Immature natural killer cell (primary cell): ENCODE measurements at places on chromosomes 16 and 17. TPM values are rescaled to one million over a fixed set of nuclear protein-coding genes. Genes with fewer than 3 reads are reported as not detected.

Gene GNGT2
- polyA plus RNA-seq, result 110 TPM

DNA sequence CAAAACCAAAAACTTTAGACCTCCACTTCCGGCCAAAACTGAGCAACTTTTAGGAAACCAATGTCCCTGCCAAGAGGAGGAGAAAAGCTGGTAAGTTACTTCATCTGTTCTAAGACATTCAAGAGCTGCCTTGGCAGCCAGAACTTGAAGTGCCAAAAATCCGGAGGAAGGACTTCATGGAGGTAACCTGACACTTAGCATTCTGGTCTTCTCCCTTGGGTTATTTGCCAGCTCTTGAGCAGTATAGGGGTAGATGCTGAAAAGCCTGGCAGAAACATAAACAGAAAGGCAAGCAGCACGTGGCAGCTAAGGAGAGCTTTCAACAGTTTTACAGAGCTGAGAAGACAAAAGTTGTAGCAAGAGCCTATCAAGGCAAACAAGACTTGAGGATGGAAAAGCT, 53.2 kb downstream of the CDYL2 start:
- no peak for DNase-seq

DNA sequence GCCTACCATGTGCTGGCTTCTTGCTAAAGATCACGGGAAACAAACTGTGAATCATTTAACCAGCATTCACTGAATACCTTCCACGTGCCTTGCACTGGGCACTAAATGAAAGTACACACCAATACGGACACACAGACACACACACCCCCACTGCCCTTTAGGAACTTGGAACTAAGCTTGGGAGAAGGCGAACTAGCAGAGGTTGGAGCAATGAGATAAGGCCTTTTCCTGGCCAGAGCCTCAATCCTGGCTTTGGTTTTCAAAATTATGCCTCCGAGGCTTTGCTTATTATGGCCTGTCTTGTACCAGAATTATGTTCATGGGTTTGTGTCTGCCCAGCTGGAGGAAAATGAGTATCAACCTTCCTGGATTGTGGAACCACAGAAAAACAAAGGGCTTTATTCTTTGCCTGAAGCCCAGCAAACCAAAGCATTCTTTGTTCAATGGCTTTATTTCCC, 32.3 kb downstream of the CPPED1 start:
- no peak for DNase-seq

DNA sequence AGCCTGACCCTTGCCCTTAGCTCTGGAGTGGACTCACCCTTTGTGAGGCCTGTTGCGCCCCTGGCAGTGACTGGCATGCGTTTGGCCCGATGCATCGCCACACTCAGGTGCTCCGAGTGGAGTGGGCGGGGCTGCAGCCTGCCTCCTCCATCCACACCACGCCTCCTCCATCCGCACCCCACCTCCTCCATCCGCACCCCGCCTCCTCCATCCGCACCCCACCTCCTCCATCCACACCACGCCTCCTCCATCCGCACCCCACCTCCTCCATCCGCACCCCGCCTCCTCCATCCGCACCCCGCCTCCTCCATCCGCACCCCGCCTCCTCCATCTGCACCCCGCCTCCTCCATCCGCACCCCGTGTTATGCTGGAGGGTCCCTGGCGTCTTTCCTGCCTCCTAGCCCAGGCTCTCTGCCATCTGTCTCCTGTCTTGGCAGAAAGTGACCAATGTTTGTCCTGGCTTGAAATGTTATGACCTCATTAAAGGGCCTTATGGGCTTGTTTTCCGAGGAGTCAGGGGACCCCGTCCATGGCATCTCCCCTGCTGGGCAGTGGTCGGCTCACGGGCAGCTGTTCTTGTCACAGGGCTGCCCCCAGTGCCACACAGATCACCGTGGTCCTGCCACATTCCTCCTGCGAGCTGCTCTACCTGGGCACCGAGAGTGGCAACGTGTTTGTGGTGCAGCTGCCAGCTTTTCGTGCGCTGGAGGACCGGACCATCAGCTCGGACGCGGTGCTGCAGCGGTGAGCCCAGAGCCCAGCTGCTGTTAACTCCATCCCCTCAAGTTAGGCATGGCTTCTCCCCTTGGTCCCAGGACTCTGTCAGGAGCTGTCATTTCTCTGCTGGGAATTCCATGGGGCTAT, 28.7 kb upstream of the MYO15B start:
- no peak for DNase-seq

- no peak for DNase-seq
Observed at GRCh38 chr16:359067-359763, 6.7 kb upstream of the AXIN1 start.

DNA sequence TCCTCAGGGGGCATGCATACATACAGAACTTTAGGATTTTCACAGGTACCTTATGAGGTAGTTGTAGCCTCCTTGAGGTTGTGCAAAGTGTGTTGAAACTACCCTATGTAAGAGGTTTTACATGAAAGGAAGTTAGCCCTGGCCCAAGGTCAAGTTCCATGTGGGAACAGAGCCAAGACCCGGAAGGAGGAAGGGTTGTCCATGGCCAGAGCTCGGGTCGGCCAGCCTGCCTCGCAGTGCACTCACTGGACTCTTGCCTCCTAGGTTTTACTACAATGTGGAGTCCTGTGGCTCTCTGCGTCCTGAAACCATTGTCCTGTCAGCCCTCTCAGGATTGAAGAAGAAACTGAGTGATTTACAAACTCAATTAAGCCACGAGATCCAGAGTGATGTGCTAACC, 8.2 kb downstream of the POLR2C start:
- no peak for DNase-seq

GRCh38 chr17:35084987-35085386, 21.5 kb upstream of the RFFL start:
- no peak for DNase-seq

GRCh38 chr16:68265078-68265920, 973 bp downstream of the SLC7A6 start:
- no peak for DNase-seq

DNA sequence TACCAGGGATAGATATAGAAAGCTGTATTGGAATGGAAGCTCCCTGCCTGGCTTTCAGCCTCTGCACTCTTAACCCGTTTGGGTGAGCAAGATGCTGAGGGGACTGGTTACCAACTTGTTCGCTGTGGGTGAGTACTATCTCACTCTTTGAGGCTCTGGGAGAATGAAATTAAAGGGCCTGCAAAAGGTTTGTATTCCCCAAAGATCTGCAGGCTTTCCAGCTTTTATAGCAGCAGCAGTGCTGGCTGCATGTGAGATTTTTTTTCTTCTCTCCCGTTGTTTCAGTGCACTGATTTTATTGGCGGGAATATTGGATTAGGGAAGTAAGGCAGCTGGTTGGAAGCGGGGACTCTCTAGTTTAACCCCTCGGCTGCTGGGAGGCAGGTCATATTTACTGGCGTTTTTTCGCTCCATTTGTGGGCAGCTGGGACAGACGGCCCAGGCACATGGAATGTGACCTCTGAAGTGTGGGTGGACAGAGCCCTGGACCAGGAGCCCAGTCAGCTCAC, 30.9 kb downstream of the C17orf75 start:
- DNase-seq, result no peak

- no peak for DNase-seq
Observed at GRCh38 chr17:9557857-9558256, 17.8 kb downstream of the STX8 start.

Gene BTBD17
- polyA plus RNA-seq, result not detected

DNA sequence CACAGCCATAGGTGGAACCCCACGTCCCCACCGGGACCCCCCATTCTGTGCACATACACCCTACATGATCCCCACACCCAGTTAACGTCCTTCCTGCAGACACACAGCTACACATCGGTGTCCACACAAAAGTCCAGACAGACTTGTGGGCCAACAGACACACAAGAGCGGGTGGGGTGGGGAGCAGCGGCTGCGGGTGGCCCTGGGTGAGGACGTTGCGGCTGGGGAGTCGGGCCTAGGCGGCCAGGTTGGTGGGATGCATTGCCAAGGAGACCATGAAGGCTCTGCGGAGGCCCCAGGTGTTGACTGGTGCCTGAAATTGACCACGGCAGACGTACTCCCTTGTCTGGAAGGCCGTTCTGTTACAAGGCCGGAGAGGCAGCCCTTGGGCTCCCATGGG, 8.7 kb upstream of the DPEP1 start:
- no peak for DNase-seq

Gene LGALS9B
- 20.9 TPM for polyA plus RNA-seq

Gene SLC13A2
- polyA plus RNA-seq, result not detected

Gene MRPL38
- 55.9 TPM for polyA plus RNA-seq

GRCh38 chr17:38559051-38559879, 46.5 kb downstream of the SRCIN1 start:
- DNase-seq, result peak; percentile 78

Gene ABCA8
- not detected for polyA plus RNA-seq

DNA sequence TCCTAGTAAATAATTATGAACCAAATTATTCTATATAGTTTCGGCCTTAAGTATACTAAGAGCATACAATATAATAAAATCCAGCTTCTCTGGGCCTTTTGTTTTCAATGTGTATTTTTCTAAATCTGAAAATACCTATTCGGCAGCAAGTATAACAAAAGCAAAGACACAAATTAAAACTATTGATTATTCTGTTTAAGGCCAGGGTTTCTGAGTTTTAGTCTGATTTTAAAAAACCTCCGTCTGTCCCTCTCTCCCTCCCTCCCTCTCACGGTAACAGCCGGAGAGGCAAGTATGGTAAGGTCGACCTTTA, 1.5 kb downstream of the TOB1 start:
- no peak for DNase-seq

DNA sequence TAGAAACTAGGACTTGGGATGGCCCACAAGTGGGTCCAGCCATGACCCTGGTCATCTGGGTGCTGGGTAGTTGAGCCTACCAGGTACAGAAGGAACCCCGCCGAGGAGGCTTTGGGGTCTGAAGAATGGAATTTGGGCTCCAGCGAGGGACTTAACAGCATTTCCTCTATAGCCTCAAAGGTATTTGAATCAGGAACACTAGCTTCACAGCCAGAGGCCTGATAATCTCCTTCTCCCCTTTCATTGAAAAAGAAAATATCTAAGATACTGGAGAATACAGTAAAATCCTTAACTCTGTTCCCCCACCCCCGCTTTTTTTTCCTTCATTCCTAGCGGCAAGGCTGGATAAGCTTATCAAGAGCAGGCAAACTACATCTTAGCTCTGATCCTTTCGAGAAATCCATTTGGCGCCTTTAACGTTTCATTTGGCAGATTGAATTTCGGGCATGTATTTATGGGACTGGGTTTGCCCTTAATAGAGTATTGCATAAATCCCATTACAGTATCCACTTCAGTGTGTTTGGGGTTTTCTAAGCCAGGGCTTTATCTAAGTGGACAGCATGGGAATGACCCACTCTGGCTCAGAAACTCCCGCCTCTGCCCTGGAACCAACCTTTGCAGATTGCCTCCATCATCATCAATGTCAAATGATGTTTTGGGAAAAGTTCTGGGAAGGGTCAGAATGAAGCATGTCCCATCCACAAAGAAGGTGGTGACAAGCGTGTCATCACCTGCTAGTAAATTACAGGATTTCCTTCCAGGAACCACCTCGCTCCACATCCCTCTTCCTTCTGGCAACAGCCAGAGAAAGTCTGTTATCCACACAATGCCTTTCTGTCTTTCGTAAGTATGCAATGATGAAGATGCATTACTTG, 36.9 kb downstream of the XYLT1 start:
- DNase-seq, result no peak

DNA sequence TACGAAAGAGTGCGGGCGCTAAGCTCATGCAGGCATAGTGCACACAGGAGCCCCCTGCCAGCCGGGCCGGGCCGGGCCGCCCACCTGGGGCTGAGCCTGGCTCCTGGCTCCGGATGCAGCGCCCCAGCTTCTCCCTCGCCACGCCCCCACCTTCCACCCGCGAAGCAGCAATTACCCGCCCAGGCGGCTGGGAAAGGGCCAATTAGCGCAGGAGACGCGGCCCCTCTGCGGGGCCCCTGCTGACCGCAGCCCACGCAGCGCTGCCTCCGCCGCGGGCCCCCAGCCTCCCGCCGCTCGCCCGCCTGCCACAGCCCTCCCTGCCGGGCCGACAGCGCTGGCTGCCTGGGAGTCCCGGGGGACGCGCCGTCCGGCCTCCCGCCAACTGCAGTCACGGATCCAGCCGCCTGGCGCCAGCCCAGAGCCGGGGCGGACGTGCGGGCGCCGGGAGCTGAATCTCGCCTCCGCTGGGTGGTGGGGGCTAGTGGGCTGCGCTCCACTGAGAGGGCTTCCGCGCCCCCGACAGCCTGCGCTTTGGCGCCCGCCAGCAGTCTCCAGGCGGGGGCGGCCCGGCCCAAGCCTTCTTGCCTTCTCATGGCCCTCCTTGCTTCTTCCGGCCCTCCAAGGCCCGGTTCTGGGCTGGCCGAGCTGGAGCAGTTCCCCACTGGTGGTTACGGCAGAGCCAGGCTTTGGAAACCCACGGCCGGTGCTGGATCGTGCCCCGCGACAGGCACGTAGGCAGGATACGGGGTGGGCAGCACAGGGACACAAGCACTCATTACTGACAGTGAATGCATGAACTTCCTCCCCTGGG, 14.9 kb upstream of the CBFB start:
- peak; percentile 53 for DNase-seq

Gene WDR59
- 6.5 TPM for polyA plus RNA-seq

DNA sequence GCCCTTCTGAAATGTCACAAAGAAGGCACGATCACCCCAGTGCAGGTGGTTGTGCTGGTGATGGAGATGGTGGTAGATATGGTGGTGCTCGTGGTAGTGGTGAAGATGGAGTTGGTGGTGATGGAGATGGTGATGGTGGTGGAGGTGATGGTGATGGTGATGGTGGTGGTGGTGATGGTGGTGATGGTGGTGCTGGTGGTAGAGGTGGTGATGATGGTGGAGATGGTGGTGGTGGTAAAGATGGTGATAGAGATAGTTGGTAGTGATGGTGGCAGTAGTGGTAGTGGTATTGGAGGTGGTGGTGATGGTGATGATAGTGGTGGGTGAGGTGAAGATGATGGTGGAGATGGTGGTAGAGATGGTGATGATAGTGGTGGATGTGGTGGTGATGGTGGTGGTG, 88.1 kb upstream of the SALL1 start:
- no peak for DNase-seq

- DNase-seq, result no peak
Observed at GRCh38 chr16:54062361-54063278, 224.0 kb downstream of the IRX3 start.

DNA sequence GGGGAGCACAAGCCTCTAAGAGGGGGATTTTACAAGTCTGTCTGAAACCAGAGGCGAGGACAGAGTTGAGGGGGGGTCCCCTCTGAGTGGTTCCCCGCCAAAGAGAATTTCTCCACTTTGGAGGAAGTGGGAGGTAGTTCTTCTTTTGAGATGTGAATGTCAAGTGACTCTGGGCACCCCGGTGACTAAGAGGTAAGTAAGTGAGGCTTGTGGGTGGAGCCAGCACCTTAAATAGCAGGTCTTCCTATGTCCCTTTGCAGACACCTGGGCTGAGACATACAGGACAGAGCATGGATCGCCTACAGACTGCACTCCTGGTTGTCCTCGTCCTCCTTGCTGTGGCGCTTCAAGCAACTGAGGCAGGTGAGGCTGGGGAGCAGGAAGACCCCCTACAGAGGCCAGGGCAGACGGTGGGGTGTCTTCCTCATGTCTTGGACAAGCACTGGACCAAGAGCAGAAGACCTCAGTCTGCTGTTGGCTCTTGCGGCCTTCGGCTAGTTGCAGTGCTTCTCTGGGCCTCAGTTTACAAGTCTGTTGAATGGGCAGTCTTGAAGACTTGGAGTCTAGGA, at the start of gene CCL22:
Gene CCL22, plus strand, starts transcription at position 257 of the 569 bp plus-strand sequence. Its CDS starts 34 bp downstream, at position 291.
- DNase-seq, result no peak
